ENCODE measurements at places on chromosomes 7 and 10.

GRCh38 chr7:138170298-138170697 is 94.0 kb downstream of the AKR1D1 start:
- DNase-seq: no peak

DNA sequence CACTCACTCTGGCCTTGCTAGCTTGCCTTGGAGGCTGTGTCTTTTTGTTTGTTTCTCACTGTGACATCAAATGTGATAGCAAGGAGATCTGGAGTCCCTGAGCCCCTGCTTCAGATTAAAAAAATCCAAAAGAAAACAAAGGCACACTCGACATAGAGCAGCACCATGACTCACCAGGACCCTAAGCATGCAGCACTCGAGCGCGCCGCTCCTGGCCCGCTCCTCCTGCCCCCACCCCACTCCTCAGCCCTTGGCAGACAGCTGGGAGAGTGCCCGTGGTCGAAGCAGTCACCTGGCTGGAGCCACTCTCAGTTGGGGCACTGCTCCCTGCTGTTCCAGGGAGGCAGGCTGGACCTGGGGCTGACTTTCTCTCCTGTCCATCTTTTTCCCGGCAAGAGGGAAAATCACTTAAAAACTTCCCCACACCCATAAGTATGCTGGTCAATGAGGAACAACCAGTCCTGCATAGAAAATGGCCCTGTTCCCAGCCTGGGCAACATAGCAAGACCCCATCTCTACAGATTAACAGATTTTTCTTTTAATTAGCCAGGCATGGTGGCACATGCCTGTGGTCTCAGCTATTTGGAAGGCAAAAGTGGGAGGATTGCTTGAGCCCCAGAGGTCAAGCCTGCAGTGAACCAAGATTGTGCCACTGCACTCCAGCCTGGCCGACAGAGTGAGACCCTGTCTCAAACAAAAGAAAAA is 128.4 kb downstream of the PAXIP1 start:
- no peak for DNase-seq

GRCh38 chr7:109246330-109247077 is 676.8 kb downstream of the DNAJB9 start:
- DNase-seq: no peak

- DNase-seq: no peak
Measured at GRCh38 chr10:2933519-2933918, 133.8 kb upstream of the PFKP start.

- DNase-seq: no peak
Measured at GRCh38 chr10:48821692-48822091, 117.9 kb downstream of the LRRC18 start.

- DNase-seq: no peak
Measured at GRCh38 chr10:3074145-3074665, 6.9 kb downstream of the PFKP start.

DNA sequence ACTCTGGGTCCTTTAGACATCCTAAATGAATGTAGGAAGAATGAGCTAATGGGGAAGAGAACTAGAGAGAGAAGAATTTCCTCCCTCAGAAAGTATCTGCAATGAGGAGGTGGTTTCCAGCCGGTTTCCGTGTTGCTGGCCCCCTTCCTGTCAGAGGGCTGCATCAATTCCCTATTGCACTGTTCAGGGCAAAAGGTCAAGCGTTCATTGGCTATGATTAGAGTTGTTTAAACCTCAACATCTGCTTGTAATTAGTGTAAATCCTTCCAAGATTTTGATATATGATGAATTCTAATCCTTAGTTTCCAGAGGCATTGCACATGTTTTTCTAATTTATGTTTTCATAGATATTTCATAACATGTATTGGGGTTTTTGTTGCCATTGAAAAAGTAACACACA is 107.3 kb upstream of the SGCE start:
- DNase-seq: no peak

DNA sequence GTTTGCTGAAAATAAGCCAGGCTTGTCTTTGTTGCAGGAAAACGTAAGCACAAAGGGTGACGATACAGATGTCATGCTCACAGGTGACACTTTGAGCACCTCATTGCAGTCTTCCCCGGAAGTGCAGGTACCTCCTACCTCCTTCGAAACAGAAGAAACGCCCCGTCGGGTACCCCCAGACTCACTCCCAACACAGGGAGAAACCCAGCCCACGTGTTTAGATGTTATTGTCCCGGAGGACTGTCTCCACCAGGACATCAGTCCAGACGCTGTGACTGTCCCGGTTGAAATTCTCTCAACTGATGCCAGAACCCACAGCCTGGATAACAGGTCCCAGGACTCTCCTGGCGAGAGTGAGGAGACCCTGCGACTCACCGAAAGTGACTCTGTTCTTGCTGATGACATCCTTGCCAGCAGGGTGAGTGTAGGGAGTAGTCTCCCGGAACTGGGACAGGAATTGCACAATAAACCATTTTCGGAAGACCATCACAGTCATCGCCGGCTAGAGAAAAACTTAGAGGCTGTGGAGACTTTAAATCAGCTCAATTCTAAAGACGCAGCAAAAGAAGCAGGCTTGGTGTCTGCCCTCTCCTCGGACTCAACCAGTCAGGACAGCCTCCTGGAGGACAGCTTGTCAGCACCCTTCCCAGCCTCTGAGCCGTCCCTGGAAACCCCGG is 18.3 kb upstream of the BHLHA15 start:
- DNase-seq: no peak

GRCh38 chr7:128934361-128935341 is 3.1 kb upstream of the IRF5 start:
- DNase-seq: no peak

- no peak for DNase-seq
Measured at GRCh38 chr7:92244808-92245486, 767 bp downstream of the KRIT1 start.

- DNase-seq: no peak
Measured at GRCh38 chr7:94512735-94513564, 3.3 kb downstream of the CASD1 start.

DNA sequence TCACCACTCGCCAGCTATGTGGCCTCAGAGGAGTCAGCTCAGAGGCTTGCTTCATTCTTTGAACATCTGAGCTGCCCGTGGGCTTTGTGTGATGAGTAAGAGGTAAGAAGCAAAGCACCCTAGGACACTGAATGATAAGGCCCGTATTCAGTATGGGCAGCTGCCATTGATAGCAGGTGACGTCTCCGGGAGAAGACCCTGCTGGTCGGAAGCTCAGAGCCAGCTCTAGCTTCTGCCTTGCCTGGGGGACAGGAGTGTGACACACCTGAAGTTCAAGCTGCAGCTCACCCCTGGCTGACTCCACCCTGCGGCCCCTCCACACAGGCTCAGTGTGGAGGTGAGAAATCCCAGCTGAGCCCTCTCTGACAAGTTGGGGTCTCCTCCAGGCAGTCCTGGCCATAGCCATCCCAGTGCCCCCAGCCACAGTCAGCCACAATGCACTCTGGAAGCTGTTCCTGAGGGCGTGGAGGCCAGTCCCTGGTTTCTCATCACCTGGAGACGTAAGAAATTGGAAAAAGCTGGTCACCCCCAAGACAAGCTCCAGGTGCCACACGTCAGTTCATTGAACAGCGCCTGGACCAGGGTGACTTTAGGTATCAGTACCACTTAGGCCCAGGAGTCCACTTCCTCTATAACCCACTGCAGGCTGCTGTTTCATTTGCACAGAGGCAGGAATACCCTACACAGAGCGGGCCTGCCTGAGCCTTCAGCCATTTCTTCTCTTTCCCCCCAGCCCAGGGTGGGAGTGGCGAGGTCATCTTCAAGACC is 164.9 kb upstream of the RHEB start:
- no peak for DNase-seq

DNA sequence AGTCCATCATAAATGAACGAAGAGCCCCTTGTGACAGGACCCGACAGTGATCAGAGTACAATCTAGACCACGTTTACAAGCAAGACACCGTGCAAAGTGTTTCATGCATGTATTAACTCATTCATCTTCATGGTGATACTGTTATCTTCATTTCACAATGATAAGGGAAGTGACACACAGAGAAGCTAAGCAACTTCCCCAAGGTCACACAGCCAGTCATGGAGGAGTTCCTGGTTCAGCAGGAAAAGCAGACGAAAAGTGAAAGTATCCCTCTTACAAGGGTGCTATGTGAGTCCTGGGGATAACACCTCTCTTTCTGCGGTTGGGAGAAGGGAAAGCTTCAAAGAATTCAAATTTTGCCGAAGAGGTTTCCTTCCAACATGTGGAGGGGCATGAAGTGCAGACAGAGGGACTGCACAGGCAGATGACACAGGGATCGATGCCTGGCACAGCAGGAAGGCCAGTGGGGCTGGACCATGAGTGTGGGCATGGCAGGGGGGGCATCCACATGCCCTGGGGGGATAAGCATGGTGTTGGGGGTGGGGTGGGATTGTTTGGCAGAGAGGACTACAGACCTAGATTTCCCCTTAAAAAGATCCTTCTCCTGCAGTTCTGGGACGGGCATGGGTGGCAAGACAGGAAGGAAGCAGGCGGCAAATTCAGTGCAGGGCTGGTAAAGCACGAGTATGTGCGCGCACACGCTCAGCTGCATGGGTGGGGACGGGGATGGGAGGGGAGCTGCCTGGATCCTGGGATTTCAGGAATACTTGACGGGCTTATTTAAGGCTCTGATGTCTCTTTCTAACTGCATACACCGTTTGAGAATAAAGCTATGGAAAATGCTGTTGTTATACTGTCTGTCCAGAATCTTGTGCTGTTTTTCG is 33.5 kb upstream of the DDC start:
- no peak for DNase-seq

- no peak for DNase-seq
Measured at GRCh38 chr7:38276096-38276877, 2.9 kb upstream of the TARP start.

DNA sequence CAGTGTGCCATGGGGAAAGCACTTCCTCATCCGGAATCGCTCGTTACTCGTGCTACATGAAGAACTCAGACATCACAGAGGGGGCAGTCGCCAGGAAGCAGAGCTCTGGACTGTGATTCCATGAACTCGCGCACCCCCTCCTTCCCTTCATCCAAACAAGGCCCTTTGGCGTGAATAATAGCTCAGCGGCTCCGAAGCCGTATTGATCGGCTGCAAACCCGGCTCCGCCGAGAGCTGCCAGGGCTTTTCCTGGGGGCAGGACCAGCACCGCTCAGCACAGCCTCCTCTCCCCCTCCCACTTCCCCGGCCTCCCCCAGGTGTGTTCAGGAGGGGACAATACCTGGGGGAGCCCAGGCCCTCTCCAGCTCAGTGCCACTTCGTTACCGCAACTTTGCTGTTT is 129.0 kb upstream of the TCF7L2 start:
- DNase-seq: no peak

- no peak for DNase-seq
Measured at GRCh38 chr10:86960003-86960862, 1.8 kb downstream of the SNCG start.

All from stimulated activated CD8-positive, alpha-beta memory T cell treated with anti-CD3 and anti-CD28 coated beads, Interleukin-15, amount 100 ng/mL, for 48 hours (primary cell).